ENCODE measurements at places on chromosomes 7 and 10.

DNA sequence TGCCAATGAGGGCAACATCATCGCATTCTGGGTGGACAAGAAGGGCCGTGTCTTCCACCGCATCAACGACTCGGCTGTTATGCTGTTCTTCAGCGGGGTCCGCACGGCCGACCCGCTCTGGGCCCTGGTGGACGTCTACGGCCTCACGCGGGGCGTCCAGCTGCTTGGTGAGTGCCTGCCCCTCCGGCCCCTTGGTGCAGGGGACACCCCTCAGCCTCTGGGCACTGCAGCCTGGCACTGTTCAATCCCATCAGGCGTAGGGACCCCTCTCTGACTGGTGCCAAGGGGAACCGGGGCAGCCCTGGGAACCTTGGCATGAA, 78.1 kb downstream of the NEURL1 start:
- no peaks in the 10 kb centered on the region for H3K36me3 ChIP-seq
- no peak overlapping the region for H3K27ac ChIP-seq
- H3K27me3 ChIP-seq = no peaks in the 10 kb centered on the region
- H3K4me1 ChIP-seq = no peaks in the 10 kb centered on the region
- H3K4me3 ChIP-seq = no peak overlapping the region
- DNase-seq = no peak

DNA sequence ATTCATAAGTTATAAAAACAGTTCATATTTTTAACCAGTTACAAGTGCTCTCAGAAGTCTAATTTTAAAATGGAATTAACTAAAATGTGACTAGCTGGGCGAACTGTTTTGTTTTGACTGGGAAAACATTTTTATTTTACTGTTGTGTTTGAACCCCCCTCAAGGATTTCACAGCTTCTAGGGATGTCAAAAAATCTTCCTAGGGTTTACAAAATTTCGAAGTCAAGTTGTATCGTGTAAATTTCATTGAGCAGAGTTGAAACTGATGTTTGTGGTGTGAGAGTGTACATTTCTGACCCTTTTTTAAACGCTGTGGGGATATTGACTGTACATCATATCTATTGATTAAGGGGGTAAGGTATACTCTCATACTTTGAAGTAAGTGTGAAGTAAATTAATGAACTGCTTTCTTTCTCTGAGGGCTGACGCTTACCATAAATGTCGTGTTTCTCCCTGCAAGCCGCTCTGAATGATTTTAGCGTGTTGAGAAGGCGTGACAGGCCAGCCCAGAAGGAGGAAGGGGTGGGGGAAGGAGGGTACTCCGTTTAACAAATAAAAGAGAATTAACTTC, 1.8 kb upstream of the SP8 start:
- peaks cover 74% of the 10 kb centered on the region for H3K27me3 ChIP-seq
- H3K4me1 ChIP-seq = peaks cover 20% of the 10 kb centered on the region
- no peak overlapping the region for H3K4me3 ChIP-seq

DNA sequence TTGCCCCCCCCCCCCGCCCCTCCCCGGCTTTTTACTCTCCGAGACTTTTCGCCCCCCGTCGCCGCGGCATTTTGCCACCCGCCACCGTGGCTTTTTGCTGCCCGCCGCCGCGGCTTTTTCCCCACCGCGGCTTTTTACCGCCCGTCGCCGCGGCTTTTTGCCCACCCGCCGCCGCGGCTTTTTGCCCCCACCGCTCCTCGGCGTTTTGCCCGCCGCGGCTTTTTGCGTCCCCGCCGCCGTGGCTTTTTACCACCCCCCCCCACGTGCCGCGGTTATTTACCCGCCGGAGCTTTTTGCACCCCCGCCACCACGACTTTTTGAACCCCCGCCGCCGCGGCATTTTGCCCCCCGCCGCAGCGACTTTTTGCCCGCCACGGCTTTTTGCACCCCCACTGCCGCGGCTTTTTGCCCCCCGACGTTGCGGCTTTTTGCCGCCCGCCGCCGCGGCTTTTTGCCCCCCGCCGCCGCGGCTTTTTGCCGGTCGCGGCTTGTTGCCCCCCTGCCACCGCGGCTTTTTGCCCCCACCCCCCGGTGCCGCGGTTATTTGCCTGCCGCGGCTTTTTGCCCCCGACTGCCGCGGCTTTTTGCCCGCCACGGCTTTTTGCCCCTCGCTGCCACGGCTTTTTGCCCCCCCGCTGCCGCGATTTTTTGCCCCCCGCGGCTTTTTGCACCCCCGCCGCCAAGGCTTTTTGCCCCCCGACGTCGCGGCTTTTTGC, 461.1 kb downstream of the ZNF33B start:
- no peak for DNase-seq
- no peaks in the 10 kb centered on the region for H3K4me1 ChIP-seq
- peaks cover 3% of the 10 kb centered on the region for H3K27me3 ChIP-seq
- no peak overlapping the region for H3K4me3 ChIP-seq

DNA sequence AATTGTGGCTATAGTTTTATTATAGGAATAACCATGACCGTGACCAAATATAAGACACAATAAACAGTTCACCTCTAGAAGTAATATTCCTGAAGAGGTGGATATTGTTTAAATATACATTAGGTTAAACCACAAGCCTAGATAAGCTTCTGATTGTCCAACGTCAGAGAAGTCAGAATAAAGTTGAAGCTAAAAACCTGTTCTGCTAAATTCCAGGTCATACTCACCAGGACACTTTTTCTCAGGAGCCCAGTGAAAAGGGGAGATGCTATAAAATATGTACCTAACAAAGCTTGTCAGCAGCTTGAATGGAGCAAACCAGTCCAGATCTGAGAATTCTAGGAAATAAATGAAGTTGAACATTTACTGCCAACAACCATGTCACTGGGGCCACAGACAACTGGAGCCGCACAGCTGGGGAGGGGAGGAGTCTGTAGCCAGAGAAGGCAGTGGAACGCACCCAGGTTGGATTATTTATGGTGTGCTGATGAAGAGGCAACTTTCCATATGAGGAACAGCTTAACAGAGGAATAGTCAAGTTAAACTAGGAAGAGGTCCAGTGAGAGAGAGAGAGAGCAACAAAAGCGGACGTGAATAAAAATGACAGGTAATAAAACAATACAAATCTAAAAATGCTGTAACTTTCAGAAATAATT, 191.1 kb downstream of the ZNF438 start:
- no peaks in the 10 kb centered on the region for H3K27me3 ChIP-seq
- no peak for DNase-seq
- H3K27ac ChIP-seq = no peak overlapping the region

GRCh38 chr7:30312178-30312577, 27.8 kb downstream of the ZNRF2 start:
- no peak overlapping the region for H3K27ac ChIP-seq
- no peaks in the 10 kb centered on the region for H3K27me3 ChIP-seq
- no peaks in the 10 kb centered on the region for H3K36me3 ChIP-seq
- DNase-seq = no peak
- H3K4me3 ChIP-seq = no peak overlapping the region
- peaks cover 3% of the 10 kb centered on the region for H3K4me1 ChIP-seq

DNA sequence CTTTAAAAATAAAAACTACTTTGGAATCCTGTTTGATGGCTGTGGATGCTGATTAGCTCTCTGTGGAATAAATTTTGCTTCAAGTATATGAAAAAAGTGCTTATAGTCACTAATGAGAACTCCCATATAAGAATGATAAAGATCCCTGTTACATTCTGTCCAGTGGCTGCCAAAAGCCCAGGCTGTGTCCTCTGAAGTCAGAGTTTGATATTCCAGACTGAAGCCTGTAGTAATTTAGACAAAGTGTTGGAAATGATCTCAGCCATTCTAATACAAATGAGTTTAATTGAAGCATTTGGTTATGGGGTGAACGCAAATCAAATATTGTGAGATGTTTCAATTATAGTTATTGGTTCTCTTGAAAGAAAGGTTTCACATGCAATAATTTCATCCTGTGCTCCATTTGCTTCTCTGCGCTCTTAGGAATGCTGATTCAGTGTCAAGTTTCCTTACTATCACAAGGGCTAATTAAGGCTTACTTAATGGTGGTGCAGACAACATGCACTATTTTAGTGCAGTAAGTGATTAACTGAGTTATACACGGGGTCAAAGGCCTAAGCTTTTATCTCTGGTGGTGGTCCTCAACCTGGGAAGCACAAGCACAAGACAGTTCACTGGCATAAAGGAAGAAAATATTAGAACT, 867.6 kb downstream of the SORCS1 start:
- no peaks in the 10 kb centered on the region for H3K4me1 ChIP-seq
- H3K4me3 ChIP-seq = no peak overlapping the region
- H3K36me3 ChIP-seq = no peaks in the 10 kb centered on the region

GRCh38 chr10:71045936-71046335, 157.6 kb upstream of the PCBD1 start:
- no peaks in the 10 kb centered on the region for H3K36me3 ChIP-seq
- H3K4me3 ChIP-seq = no peak overlapping the region
- no peak overlapping the region for H3K27ac ChIP-seq
- no peaks in the 10 kb centered on the region for H3K4me1 ChIP-seq

DNA sequence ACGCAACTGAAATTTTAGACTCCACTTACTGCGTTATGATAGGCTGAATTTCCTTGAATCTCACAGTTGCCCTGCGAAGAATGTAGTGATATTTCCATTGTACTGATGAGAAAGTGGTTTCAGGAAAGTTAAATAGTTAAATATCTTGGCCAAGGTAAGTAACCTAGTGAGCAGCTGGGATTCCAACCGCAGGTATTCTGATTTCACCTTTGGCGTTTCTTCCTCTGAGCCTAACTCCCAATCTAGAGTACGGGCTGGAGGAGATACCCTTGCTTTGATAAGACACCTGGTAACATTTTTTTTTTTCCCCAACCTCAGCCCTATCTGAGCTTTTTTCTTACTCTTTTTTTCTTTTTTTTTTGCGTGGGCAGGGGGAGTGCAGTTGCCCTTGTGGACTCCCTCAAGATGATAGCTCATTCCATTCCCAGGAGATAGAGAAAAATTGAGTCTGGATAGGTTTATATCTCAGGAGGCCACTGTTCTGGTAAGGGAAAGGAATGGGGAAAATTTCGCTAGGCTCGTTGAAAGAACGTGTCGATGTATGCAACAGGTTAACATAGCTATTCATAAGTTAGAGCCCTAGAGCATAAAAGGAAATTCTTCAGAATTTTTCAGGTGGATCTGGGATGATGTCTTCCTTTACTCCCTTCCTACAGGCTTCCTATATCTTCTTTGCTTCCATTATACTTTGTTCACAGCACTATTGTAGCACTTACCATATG, 3.1 kb upstream of the TAS2R38 start:
- H3K27ac ChIP-seq = no peak overlapping the region
- no peaks in the 10 kb centered on the region for H3K4me1 ChIP-seq
- no peaks in the 10 kb centered on the region for H3K36me3 ChIP-seq
- H3K4me3 ChIP-seq = no peak overlapping the region
- no peak for DNase-seq

DNA sequence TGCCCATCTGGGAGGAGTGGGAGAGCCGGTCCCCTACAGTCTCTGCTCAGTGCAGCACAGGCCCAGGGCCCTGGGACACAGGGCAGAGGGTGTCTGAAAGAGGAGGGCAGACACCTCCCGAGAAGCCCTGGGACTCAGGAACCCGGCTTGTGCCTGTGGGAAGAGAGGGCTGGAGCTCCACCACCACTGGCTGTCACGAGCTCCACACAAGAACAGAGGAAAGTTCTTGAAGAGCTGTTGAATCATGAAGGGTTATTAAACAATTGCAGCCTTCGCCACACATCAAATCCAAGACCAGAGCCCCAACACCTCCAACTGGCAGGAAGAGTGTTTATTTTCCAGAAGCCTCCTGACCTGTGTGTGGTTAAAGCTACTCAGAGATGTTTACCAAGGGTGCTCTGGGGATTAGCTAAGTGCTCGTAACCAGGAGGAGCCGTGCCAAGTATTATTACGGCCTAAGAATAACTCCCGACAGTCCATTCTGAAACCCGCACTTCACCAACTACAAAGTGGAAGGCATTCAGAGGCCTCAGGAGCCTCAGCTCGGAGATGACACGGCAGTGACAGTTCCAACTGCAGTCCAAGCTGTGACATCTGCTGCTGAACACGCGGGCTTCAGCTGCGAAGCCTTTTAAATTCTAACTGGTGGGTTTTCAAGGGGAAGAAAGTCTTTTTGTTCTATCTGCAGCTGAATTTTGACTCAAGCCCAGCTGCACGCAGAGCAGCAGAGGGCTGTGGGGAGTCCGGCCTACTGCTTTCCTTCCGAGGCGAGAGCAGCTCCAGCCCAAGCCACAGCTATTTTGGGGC, 75.1 kb downstream of the MAD1L1 start:
- peaks cover 8% of the 10 kb centered on the region for H3K36me3 ChIP-seq
- no peak overlapping the region for H3K4me3 ChIP-seq
- no peaks in the 10 kb centered on the region for H3K27me3 ChIP-seq
- no peak for DNase-seq
- peaks cover 17% of the 10 kb centered on the region for H3K4me1 ChIP-seq

GRCh38 chr7:106070201-106070551, 41.9 kb downstream of the SYPL1 start:
- peaks cover 76% of the 10 kb centered on the region for H3K4me1 ChIP-seq
- DNase-seq = no peak
- no peaks in the 10 kb centered on the region for H3K27me3 ChIP-seq
- H3K36me3 ChIP-seq = no peaks in the 10 kb centered on the region
- H3K27ac ChIP-seq = peak overlapping the region; percentile 82

GRCh38 chr7:132666774-132667172, 90.5 kb upstream of the PLXNA4 start:
- no peak for DNase-seq
- H3K27ac ChIP-seq = no peak overlapping the region
- H3K36me3 ChIP-seq = no peaks in the 10 kb centered on the region
- no peaks in the 10 kb centered on the region for H3K27me3 ChIP-seq
- H3K4me3 ChIP-seq = no peak overlapping the region

- no peak overlapping the region for H3K4me3 ChIP-seq
- no peak for DNase-seq
- no peaks in the 10 kb centered on the region for H3K36me3 ChIP-seq
- no peaks in the 10 kb centered on the region for H3K4me1 ChIP-seq
These were observed 25.4 kb upstream of the PAPSS2 start for GRCh38 chr10:87634311-87634710.

DNA sequence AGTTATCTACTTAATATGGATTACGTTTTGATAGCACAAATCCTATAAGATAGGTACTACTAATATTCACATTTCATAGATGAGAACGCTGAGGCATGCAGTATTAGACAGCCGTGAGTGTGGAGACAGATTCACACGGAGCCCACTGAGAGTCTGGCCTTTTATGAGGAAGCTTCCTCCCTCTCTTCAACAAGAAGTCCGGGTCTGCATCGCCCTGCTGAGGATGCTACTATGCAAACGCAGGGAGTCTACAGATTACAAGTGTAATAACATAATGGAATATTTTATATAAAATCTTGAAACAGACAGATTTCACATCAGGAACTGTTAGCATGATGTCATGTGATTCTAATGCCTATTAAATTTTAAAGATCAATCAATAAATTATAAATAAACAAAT, 255.9 kb upstream of the GLI3 start:
- H3K27me3 ChIP-seq = no peaks in the 10 kb centered on the region
- H3K4me1 ChIP-seq = peaks cover 3% of the 10 kb centered on the region
- DNase-seq = no peak

GRCh38 chr10:43069579-43069978, 7.3 kb upstream of the RET start:
- no peak for DNase-seq
- H3K4me3 ChIP-seq = no peak overlapping the region
- no peak overlapping the region for H3K27ac ChIP-seq

GRCh38 chr7:42097752-42098151, 139.3 kb downstream of the GLI3 start:
- H3K4me3 ChIP-seq = no peak overlapping the region
- DNase-seq = no peak
- H3K27ac ChIP-seq = no peak overlapping the region

GRCh38 chr7:69663911-69664832, 65.9 kb downstream of the AUTS2 start:
- no peaks in the 10 kb centered on the region for H3K36me3 ChIP-seq
- DNase-seq = no peak
- no peak overlapping the region for H3K4me3 ChIP-seq
- H3K27ac ChIP-seq = no peak overlapping the region

- H3K36me3 ChIP-seq = no peaks in the 10 kb centered on the region
- no peaks in the 10 kb centered on the region for H3K27me3 ChIP-seq
- no peak overlapping the region for H3K4me3 ChIP-seq
- no peak for DNase-seq
These were observed 190.5 kb upstream of the NRP1 start for GRCh38 chr10:33524966-33525365.
